Kidney (tissue), 22 donors: ENCODE measurements at places on chromosomes 3 and 15. TPM values are rescaled to one million over a fixed set of nuclear protein-coding genes. Genes with fewer than 3 reads are reported as not detected.

- H3K27ac ChIP-seq = no peak overlapping the region
- no peaks in the 10 kb centered on the region for H3K36me3 ChIP-seq
- H3K4me3 ChIP-seq = no peak overlapping the region
- no peaks in the 10 kb centered on the region for H3K4me1 ChIP-seq
These were observed 49.0 kb upstream of the OSBPL11 start for GRCh38 chr3:125644036-125645005.

SPINT1 gene
- 114 TPM for total RNA-seq

GRCh38 chr3:9552252-9552999, 1.2 kb downstream of the LHFPL4 start:
- H3K27me3 ChIP-seq = peaks cover 5% of the 10 kb centered on the region
- H3K4me1 ChIP-seq = no peaks in the 10 kb centered on the region
- H3K36me3 ChIP-seq = no peaks in the 10 kb centered on the region
- no peak overlapping the region for H3K27ac ChIP-seq
- peak; percentile 88 for DNase-seq

BTBD1 gene
- 52.0 TPM for total RNA-seq

GRCh38 chr15:79656151-79657000, 224.2 kb downstream of the MINAR1 start:
- H3K4me1 ChIP-seq = no peaks in the 10 kb centered on the region
- H3K27me3 ChIP-seq = no peaks in the 10 kb centered on the region
- no peak for DNase-seq
- H3K36me3 ChIP-seq = no peaks in the 10 kb centered on the region

CDHR4 gene
- 0.54 TPM for total RNA-seq

DNA sequence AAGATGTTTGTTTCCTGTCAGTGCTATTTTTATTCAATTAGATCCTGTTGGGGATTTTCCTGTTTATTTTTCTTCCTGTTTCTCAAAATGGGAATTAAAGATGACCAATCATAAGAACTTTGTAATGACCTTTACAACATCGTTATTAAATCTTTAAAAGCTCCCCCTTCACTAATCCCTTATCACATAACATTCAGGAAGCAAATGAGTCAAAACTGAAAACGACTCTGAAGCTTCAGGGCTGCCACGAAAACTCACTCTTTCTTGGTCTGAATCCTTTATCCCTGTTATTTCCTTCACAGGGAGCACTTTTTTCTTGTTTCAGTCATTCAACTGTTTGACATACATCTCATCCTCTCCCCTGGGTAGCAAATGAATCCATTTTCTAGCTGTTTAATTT, 75.8 kb upstream of the MB21D2 start:
- H3K4me3 ChIP-seq = no peak overlapping the region
- H3K27me3 ChIP-seq = no peaks in the 10 kb centered on the region
- H3K4me1 ChIP-seq = no peaks in the 10 kb centered on the region
- no peaks in the 10 kb centered on the region for H3K36me3 ChIP-seq
- H3K27ac ChIP-seq = no peak overlapping the region
- DNase-seq = no peak

ASB14 gene
- total RNA-seq = not detected

- H3K36me3 ChIP-seq = no peaks in the 10 kb centered on the region
- no peak overlapping the region for H3K27ac ChIP-seq
- H3K4me1 ChIP-seq = no peaks in the 10 kb centered on the region
- H3K27me3 ChIP-seq = no peaks in the 10 kb centered on the region
These were observed 74.0 kb upstream of the MANF start for GRCh38 chr3:51311055-51311454.

- H3K27ac ChIP-seq = no peak overlapping the region
- no peak for DNase-seq
- no peaks in the 10 kb centered on the region for H3K27me3 ChIP-seq
- no peaks in the 10 kb centered on the region for H3K4me1 ChIP-seq
These were observed 30.6 kb downstream of the CRTAP start for GRCh38 chr3:33144433-33144832.

GRCh38 chr3:117165601-117166051, 456.0 kb downstream of the TUSC7 start:
- H3K36me3 ChIP-seq = no peaks in the 10 kb centered on the region
- H3K4me1 ChIP-seq = no peaks in the 10 kb centered on the region
- no peak overlapping the region for H3K27ac ChIP-seq
- H3K27me3 ChIP-seq = no peaks in the 10 kb centered on the region
- DNase-seq = no peak

CDCP1 gene
- total RNA-seq = 39.6 TPM

DNA sequence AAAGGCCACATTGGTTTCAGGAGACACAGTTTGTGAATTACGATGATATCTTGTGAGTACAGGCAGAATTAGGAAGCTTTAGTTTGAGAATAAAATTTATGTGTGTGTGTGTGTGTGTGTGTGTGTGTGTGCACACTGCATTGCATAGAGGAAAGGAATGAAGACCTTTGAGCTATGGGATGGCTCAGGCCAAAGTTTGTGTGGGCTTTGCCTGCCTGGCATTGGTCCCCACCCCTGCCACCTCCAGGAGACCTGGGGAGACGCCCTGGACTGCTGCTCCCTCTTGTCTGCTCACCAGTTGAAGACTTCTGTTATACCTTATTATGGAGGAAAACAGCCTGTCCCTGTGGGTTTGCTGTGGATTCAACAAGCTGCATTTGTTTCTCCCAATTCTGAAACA, 37.2 kb downstream of the TIGIT start:
- no peaks in the 10 kb centered on the region for H3K36me3 ChIP-seq
- DNase-seq = no peak
- H3K27ac ChIP-seq = no peak overlapping the region
- H3K4me3 ChIP-seq = no peak overlapping the region
- no peaks in the 10 kb centered on the region for H3K27me3 ChIP-seq

MESP2 gene
- 0.47 TPM for total RNA-seq

DNA sequence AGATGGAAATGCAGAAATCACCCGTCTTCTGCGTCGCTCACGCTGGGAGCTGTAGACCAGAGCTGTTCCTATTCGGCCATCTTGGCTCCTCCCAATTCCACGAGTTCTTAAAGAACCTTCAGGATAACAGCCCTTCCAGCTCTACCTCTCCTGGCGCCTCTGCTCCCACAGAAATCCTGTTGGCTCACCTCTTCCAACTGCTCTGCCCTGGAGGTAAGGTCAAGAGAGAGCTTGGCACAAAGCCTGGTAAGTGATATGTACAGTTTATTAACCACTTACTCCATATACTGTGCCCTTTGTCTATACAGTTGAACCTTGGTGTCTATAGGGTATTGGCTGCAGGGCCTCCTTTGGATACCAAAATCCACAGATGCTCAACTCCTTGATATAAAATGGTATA, 17.8 kb upstream of the FGF12 start:
- H3K36me3 ChIP-seq = no peaks in the 10 kb centered on the region
- H3K4me1 ChIP-seq = no peaks in the 10 kb centered on the region
- H3K4me3 ChIP-seq = no peak overlapping the region
- DNase-seq = no peak
- H3K27me3 ChIP-seq = no peaks in the 10 kb centered on the region

GRCh38 chr15:54208786-54209185, 230.5 kb downstream of the UNC13C start:
- no peaks in the 10 kb centered on the region for H3K4me1 ChIP-seq
- no peak overlapping the region for H3K4me3 ChIP-seq
- no peaks in the 10 kb centered on the region for H3K27me3 ChIP-seq
- DNase-seq = peak; percentile 42

GRCh38 chr3:127426444-127427153, 138.8 kb upstream of the PRR20G start:
- no peak overlapping the region for H3K4me3 ChIP-seq
- no peaks in the 10 kb centered on the region for H3K36me3 ChIP-seq
- no peaks in the 10 kb centered on the region for H3K4me1 ChIP-seq

PLA2G4D gene
- total RNA-seq = not detected

DNA sequence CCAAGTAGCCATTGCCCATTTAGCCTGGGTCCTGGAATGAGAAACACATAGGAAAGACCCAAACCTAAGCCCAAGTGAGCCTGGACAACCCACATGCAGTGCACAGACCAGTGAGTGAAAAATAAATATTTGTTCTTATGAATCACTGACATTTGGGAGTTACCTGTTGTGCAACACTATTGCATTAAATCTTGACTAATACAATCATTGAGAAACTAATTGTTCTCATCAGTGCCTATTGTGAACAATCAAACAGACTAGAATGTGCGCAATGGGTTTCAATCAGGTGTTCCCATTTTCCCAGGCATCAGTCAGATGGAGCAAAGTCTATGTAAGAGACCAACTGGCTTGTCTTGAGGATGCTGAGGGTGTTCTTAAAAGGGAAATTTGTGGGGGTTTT, 54.7 kb upstream of the CNOT10 start:
- H3K4me3 ChIP-seq = no peak overlapping the region
- no peaks in the 10 kb centered on the region for H3K36me3 ChIP-seq

TPM1 gene
- total RNA-seq = 473 TPM

- H3K36me3 ChIP-seq = no peaks in the 10 kb centered on the region
- H3K27me3 ChIP-seq = no peaks in the 10 kb centered on the region
- H3K4me1 ChIP-seq = no peaks in the 10 kb centered on the region
- H3K27ac ChIP-seq = no peak overlapping the region
- no peak for DNase-seq
These were observed 15.7 kb downstream of the KCNMB2 start for GRCh38 chr3:178551916-178552321.
